Lung (tissue), 17 donors: ENCODE measurements at places on chromosomes 7 and 10. TPM values are rescaled to one million over a fixed set of nuclear protein-coding genes. Genes with fewer than 3 reads are reported as not detected.
A peak's percentile ranks its signal among the peaks of the same experiment; 100 is the strongest.

- no peak for DNase-seq
Measured at GRCh38 chr7:134029-134428, 58.3 kb upstream of the FAM20C start.

DNA sequence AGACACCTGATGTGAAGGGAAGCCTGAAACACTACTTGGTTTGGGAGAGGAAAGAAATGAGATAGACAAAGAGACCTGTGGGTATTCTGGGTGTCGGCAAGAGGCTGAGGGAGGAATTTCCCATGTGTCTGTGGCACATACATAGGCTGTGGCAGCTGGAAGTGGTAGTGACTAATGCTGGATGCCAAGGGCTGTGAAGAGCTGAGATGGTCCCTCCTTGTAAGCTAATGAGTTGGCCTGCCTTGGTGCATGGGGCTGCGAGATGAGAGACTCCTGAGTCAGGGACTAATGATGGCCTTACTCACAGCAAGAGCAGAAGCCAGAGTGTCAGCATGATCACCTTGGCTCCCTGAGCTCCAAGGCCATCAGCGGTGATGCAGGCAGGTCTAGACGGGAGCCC, 119.0 kb upstream of the EEPD1 start:
- no peak for DNase-seq

DNA sequence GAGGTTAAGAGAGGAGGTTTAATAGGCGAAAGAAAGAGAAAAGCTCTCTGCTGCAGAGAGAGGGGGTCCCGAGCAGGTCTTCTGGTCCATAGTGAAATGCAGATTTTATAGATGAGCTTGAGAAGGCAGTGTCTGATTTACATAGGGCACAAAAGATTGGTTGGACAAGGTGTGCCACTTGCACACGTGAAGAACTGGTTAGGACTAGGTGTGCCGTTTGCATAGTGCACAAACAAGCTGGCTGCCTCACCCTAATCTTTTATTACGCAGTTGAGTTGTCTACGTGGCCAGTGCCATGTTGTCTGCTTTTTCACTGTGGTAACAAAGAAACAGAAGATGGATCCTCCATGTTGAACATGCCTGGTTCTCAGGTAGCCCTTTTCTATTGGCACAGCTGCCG, 82.6 kb downstream of the AMPH start:
- DNase-seq: no peak

DNA sequence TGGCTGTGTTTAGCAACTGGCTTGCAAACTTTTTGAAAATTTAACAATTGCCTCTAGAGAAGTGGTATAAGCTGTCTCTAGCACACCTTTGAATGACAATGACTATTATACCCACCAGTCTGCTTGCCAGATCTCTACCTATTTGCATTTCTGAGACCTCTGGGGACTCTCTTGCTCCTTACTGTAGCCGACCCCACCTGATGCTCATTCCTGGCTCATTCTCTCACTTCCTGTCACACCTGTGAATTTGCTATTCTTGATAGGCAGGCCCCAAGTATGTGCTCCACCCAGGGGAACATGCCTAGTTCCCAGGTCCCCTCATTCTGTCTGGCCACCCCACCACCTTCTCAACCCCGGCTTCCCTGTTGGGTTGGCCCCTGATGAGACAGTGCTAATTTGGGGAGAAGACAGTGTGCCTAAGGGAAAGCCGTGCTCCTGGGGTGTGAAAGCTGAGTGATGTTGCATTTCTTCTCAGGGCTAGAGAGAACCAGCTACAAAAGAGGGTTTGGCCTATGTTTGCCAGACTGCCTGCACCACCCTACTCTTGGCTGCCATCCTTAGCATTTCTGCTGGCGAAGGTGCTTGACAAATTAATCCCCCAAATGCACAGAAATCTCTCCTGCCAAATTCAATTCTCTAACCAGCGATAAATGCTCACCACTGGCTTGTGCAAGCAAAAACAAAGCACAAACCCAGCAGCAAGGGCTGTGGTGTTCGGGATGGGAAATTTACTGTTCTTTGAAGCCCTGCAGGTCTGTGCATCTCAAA, 138.2 kb downstream of the RPS24 start:
- no peak for DNase-seq

- peak; percentile 62 for DNase-seq
Measured at GRCh38 chr7:36207451-36208291, 54.6 kb downstream of the EEPD1 start.

GRCh38 chr10:89992575-89992974, 291.2 kb downstream of the KIF20B start:
- no peak for DNase-seq

- no peak for DNase-seq
Measured at GRCh38 chr7:38781991-38782390, 127.0 kb downstream of the VPS41 start.

- DNase-seq: no peak
Measured at GRCh38 chr10:35387768-35388167, 51.5 kb downstream of the CCNY start.

DNA sequence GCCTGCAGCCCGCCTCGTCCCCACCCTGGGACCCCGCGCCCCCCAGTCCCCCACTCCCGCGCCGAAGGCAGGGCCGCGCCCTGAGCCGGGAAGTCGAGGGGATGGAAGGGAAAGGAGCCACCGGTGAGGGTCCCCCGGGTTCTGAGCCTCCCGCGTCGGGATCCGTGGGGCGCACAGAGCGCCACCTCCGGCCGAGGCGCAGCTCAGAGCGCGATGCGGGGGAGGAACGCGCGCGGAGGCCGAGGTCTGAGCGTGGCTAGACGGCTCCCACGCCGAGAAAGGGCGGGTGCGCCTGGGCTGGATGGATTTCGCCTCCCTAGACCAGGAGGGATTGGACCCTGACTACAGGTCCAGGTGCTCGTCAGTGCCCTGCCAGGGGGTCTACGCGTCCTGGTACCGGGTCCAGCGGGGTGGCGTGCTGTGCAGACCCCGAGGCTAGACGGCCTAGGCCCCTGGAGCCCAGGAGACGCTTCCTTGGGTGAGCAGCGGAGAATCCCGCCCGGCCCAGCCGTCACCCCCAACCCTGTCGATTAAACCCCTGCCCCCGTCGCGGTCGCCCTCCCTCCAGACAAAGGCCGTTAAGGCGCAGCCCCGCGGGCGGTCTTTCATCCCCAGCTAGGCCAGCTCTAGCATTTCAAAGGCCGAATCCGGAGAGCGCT, 986 bp upstream of the PDGFA start:
- peak; percentile 35 for DNase-seq

Gene TFR2
- 1.7 TPM for total RNA-seq

Gene CALCR
- total RNA-seq: 0.20 TPM

Gene TUBAL3
- total RNA-seq: 0.12 TPM

Gene ST8SIA6
- 22.0 TPM for total RNA-seq

Gene OR2A5
- total RNA-seq: not detected
